ENCODE measurements at places on chromosomes 7 and 10.

- DNase-seq = no peak
Measured at GRCh38 chr7:46099076-46099475, 178.0 kb upstream of the IGFBP3 start.

GRCh38 chr7:36015733-36016132 is 137.3 kb upstream of the EEPD1 start:
- no peak for DNase-seq

DNA sequence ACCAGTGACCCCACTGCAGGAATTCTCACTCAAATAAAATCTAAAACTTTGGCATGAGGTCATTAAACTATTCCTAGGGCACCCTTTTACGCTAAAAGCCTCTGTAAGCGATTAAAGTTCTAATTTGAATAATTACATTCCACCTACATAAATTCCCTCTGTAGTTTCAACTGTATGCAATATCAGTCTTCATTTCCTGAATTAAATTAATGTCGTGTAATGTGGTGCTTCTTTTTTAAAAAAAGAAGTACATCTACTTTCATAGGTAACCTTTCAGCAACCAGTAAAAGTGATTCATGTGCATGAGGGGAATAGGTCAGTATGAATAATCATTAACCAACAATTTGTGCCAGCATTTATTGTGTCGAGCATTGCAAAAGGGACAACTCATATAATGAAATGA is 44.7 kb downstream of the IMMP2L start:
- DNase-seq = no peak

GRCh38 chr7:157281221-157281998 is 55.4 kb upstream of the DNAJB6 start:
- no peak for DNase-seq

DNA sequence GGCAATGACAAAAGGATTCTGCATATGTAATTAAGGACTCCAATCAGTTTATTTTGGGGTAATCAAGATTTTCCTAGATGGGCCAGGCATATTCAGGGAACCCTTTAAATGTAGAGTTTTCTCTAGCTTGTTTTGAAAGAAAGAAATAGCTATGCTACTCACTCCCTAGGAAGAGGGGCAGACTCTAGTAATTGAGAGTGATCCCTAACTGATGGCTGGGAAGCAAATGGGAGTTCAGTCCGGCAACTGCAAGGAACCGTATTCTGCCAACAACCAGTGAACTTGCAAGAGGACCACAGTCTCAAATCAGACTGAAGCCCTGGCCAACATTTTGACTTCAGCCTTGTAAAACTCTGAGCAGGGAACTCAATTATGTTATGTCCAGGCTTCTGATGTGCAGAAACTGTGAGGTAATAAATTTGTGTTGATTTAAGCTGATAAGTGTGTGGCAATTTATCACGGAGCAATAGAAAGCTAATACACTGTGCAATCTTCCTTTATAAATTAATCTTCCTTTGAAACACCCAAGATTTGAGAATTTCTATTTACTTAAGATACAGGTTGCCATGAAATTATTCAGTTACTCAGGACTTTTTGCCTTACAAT is 14.0 kb downstream of the AOAH start:
- no peak for DNase-seq

- DNase-seq = no peak
Measured at GRCh38 chr7:13911909-13912308, 77.6 kb downstream of the ETV1 start.

GRCh38 chr7:137760111-137760510 is 86.7 kb downstream of the DGKI start:
- DNase-seq = no peak

GRCh38 chr10:46523962-46524471 is 32.4 kb downstream of the GPRIN2 start:
- no peak for DNase-seq

DNA sequence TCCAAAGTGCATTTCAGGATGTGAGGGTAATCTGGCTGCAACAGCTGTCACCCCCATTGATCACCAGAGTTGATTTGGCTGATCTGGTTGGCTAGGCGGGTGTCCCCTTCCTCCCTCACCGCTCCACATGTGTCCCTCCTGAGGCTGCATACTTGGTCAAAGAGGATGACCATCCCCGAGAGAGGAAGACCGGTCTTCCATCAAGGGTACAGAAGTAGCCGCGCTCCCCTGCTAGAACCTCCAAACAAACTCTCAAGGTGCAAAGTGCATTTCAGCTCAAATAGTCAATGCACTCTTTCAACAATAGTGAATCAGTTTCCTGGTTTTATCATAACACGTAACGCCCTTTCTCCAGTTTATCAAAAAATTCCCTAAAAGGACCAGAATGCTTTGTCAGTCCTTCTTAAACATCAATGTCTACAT is 44.6 kb downstream of the CARD11 start:
- DNase-seq = no peak

DNA sequence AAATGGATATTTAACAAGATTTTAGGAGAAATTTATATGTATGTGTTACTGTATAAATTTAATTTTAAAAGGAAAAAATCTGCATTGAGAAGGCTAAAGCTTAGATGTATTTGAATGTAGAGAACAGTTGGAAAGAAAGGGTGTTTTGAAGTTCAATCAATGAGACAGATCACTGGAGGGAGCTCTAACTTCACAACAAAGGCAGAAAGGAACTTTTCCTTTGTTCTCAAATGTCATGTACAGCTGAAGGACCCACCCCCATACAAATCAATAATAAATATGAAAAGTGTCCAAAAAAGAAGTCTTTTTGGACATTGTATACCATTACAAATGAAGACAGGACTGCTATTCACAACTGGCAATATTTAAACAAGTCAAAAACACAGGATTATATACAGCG is 403.4 kb downstream of the DNAJB9 start:
- no peak for DNase-seq
